ENCODE measurements at places on chromosomes 5 and 9.

DNA sequence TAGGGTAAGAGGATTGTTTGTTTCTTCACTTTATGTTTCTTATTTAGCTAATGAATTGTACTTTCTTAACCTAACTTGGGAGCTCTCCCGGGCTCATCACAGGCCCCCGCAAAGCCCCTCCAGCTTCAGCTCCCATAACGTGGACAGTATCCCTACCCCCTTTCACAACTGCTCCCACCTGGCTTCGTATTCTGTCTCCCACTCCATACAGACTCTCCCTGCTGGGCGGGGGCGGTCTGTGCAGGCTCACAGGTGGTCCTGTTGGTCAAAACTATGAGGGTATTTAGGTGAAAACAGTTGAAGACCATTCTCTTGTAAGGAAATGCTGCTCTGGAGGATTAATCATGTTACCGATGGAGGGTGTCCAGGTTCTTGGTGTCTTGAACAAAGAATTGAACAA lies 805.3 kb downstream of the SEMA5A start:
- DNase-seq, result no peak

DNA sequence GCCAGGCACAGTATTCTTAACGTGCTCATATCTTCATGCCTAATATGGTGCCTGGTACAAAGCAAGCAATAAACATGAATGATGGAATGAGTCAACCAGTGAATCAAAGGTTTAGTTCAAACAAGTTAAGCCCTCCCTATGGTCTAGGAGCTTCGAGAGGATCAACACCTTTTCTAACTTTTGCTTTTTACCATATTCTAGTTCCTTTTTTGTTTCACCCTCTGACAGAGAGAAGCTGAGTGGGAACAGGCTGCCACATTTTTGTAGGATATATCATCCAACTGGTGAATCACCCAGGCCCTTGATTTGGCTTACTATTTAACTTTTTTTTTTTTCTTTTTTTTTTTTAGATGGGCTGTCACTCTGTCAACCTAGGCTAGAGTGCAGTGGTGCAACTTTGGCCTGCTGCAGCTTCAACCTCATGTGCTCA lies 39.3 kb upstream of the TNC start:
- no peak for DNase-seq

- DNase-seq, result no peak
Observed at GRCh38 chr9:219670-220365, 5.2 kb downstream of the DOCK8 start.

DNA sequence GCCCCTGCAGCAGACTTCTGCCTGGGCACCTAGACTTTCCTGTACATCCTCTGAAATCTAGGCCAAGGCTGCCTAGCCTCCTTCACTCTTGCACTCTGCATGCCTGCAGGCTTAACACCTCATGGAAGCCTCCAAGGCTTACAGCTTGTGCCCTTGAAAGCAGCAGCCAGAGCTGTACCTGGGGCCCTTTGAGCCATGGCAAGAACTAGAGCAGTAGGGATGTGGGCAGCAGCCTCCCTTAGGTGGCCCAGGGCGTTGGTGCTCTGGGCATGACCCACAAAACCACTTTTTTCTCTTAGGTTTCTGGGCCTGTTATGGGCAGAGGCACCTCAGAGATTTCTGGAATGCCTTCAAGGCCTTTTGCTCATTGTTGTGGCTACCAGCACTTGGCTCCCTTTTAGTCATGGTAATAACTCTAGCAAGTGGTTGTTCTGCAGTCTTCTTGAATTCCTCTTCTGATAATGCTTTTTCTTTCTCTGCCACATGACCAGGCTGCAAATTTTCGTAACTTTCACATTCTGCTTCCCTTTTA lies 606.2 kb downstream of the TLE4 start:
- DNase-seq, result no peak

DNA sequence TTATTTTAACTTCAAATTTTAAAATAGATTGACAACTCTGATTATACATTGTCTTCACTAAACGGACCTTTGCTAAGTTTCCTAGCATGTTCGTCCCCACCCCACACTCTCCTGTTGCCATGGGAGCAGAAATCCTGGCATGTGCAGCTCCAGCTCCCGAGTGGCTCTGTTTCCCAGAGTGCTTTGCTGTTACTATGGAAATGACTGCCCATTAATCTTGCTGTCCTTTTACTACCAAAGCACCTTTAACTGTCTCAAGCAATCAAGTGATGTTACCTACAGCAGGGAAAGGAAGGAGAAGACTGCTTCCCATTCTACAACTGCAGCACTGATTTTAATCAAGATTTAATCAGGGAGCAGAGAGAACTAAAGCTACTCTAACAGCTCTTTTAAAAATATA lies 212.0 kb upstream of the KIF2A start:
- DNase-seq, result peak; percentile 58

- no peak for DNase-seq
Observed at GRCh38 chr5:153661897-153662296, 171.4 kb downstream of the GRIA1 start.

DNA sequence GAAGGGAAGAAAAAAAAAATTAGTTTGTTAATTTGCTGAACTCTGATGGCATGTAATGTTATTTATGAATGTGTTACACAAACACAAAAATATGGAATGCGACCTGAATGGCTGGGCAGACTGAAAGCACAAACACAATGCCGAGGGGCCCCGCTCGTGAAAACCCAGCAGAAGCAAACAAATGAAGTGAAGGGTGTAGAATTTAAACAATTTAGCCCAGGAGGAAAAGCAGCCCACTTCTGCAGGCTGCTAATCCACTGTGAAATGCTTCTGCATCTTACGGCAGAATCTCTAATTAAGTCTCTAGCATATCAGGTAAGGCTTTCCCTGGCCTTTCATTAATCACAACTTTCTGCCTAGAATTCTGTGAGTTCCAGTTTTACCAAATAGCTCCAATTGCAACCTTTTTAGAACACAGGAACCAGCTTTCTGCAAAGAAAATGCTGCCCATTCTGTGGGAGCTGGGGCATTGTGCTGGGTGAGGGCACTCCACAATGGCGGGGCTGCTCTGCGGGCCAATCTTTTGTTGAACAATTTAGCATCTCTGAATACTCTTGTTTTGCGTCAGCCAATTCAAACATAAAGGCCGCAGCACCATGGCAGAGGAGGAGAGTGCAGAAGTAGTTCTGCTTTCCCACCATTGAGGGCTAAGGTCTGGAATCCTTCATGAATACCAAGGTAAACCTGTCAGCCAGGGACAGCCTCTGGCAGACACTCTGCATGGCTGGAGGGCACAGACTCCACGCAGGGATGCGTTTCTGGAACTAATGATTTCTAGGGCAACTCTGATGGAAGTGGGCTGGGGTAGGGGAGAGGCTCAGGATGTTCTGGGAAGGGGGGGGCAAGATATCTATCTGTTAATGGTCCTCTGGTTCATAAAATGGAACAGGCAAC lies 66.4 kb downstream of the PTCH1 start:
- no peak for DNase-seq

All from iPS-NIHi11 (cell line).